NCI-H774 (cell line): ENCODE measurements at places on chromosomes 1 and 21.

DNA sequence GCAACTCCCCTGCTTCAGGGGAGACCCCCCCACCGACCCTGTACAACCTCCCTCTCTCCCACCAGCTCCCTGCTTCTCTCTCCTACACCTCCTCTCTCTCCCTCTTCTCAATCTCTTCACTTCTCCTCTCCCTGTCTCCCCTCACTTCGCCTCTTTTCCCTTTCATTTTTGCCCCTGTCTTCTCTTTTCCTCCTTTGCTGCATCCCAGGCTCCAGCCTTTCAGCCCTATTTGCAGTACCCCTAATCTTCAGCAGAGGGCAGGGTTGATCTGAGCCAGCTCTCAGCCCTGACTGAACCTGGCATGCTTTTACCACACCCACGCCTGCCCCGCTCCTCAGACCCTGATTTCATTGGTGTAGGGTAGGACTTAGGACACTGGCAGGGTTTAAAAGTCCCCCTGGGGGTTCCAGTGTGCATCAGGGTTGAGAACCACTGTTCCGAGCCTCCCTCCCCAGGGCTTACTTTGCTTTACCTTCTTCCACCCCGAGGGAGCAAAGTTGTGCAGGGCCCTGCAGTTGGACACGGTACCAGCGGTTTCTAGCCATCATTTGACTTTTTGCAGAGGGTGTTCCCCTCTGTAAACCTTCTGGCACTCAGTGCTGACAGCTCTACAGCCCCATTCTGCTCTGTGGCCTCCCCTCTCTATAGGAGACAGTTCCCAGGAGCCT, 67.3 kb upstream of the CNTN2 start:
- no peak for DNase-seq

DNA sequence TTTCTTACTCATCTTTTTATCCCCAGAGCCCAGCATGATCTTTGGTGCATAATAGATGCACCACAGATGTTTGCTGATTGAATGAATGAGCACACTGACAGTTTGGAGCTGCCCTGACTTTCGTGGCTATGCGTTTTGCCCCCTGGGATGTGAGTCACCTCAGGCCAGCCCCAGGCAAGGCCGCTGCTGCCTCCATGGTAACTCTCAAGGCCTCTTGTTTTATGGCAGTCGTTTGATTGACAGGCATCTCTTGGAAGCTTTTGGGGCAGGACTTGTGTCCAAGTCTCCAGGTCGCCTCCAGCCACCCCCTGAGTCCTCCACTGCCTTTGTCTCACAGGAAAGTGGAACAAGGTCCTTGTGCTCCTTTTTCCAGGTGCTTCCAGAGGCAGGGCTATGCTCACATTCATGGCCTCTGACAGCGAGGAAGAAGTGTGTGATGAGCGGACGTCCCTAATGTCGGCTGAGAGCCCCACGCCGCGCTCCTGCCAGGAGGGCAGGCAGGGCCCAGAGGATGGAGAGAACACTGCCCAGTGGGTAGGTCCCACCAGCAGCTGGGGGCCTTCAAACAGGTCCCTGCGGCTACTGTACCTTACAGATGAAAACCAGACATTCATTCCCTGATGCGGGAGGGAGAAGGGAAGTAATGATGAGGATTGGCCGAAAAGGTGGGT, 11.2 kb downstream of the PSEN2 start:
- no peak for DNase-seq

DNA sequence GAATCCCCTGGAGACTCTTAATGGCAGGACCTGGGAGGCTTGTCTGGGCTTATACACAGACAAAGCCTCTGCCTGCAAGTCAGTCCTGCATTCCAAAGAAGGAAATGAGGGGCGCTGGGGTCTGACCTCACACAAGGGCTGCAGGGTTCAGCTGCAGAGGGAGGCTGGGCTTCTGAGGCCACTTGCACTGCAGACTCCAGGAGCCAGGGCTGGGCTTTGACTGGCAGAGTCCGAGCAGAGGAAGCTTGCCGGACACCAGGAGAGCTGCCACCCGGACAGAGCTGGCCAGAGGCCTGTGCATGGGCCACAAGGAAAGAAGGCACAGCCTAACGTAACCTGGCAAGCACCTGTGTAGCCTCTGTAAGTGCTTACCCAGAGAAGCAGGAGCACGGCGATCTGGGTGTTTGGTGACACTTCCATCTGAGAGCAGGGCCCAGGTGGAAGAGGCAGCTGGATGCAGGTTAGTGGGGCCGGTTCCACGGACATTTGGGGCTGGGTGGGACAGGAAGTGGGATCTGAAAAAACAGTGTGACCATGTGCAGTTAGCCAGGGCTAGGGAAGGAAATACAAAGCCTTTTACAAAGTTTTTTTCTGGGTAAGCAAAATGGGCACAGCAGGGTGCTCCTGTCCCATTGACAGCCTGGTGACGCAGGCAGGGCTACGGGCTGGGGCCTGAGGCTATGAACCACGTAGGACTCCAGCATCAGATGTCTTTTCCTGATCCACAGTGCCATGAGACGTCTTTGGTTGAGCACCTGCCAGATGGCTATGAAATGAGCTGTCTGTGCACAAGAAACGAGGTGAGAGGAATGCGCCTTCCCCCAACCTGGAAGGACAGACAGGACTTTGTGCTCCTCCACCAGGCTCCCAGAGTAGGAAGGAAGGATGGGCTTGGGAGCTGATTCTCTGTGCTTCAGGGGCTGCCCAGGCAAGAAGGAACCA, 37.3 kb upstream of the LBR start:
- no peak for DNase-seq

DNA sequence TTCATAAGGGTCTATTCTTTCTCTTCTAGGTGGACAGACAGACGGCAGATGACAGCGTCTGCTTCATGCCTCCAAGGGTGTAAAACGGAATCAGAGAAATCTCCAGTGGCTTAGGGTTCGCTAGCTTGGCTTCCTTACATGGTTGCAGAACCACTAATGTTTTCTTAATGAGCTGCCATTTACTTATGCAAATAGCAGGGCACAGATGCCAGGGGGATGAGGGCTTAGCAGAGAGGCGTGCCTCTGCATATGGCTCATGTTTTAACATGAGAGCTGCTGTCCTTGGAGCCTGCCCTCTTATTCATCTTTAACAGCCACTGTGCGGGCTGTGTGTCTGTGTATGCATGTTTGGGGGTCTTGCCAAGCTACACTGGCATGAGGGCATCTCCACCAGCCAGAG, 119.6 kb downstream of the IER5 start:
- no peak for DNase-seq

DNA sequence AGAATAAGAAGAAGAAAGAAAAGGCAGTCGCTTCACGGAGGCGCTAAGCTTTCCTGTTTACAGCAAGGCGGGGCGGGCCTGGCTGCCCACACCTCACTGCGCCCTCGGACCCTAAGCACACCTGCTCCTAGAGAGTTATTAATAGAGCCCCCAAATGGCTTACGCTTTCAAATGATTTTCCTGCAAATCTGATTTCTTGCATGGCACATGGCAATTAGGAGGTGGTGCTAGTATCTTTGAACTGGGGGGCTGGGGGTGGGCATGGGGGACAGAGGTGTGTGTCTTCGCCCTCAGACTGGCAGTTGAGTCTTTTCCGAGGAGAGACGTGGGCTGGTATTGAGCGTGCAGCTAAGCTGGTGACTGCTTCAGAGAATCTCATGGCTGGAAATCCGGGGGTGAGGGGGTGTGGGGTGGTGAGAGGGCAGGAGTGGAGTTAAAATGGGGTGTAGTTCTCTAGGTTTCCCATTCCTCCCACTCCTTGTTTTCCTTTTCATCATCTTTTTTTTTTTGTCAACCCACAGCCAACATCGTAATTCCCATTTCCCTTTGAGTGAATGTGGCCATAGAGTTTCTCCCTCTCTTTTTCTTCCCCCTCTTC, 1.3 kb downstream of the S1PR1 start:
- no peak for DNase-seq

- DNase-seq: no peak
These were observed 193.8 kb downstream of the HS2ST1 start for GRCh38 chr1:87108228-87108627.

- no peak for DNase-seq
These were observed 142.5 kb upstream of the FGGY start for GRCh38 chr1:59154401-59154800.

- no peak for DNase-seq
These were observed 82.0 kb downstream of the DISP1 start for GRCh38 chr1:222896630-222897526.

DNA sequence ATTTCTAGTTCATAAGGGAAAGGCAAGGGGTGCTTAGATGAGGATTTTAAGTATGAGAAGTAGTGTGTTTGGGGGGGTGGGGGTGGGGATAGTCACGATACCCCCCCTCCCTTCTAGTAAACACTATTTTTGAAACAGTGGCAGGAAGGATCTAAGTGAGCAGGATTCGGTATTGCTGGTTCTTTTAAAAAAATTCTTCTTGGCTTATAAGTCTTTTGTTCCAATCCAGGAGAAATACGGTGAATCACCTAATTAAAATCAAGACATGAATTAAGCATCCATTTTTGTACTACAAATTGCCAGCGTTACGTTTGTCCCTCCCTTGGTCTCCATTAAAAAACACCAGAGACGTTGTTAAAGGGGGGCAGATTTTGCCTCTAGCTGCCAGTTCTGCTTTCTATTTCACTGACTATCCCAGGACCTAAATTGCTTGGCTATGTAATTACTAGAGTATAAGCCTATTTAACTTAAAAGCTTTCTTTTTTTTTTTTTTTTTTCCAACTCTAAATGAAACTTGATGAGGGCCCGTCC, 911 bp downstream of the LMO4 start:
- no peak for DNase-seq

DNA sequence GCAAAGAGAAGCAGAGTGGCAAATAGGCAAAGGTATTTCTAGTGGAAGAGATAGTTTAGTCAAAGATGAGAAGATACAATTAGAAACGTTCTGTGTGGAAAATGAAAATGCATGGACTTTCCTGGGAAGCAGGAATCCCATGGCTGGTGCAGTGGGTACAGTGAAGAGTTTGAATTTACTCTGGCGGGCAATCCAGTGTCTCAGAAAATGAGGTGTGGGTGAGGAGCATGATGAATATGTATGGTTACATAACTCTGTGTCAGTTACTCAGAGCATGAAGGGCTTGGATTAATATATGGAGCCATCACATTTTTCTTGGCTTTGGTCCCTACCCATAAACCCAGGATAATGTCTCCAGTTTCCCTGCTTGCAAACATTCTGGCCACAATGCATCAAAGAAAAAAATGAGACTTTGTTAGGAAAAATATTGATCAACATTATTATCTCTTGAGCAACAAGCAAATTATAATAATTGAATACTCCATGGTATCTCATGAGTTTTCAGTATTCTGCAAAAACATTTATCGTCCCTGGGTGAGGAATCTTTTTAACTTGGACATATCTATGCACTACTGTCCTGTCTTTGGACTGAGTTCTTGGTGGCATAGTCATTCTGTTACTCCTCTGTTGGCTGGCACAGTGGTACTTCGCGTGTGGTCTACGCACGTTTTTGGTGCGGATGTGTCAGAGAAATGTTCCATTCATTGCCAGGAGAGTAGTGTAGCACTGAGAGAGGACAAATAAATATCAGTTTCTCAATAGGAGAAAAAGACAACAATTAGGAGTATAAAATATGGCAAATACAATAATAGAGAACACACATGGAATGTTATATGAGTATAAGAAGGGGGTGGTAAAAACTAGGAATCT, 173.7 kb upstream of the C1orf105 start:
- DNase-seq: no peak

- DNase-seq: no peak
These were observed 55.1 kb downstream of the PLPP3 start for GRCh38 chr1:56524263-56524662.

DNA sequence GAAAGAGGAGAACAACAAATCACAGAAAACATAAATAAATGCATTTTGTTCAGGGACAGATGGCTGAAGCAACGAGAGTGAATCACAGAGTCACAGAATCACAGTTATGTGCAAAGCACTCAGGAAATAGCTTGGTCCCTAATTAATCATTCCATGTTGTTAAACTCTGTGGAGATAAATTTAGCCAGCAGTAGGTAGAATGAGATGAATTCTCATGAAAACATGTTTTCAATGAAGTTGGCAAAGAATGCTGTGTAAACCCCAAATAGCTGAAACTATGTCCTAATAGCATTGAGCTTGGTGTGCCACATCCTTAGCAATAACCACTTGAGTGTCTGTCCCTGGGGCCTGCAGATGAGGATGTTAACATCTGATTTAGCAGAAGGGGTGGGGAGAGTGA, 20.4 kb downstream of the LEPR start:
- no peak for DNase-seq

DNA sequence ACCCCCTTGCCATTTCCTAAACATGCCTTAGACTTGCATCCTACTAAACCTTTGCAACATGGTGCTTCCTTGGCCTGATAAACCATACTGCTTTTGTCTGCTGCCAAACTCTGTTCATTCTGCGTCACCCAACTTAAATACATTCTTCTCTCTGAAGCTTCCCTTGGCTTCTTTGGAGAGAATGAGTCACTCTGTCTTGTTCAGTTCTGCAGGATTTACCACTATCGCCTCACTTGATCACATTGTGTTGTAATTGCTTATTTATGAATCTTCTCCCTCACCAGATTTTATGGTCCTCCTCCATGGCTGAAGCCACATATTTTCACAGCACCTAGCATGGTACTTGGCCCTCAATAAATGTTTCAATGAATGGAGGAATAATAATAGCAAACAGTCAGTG, 21.7 kb upstream of the TUT4 start:
- DNase-seq: no peak

DNA sequence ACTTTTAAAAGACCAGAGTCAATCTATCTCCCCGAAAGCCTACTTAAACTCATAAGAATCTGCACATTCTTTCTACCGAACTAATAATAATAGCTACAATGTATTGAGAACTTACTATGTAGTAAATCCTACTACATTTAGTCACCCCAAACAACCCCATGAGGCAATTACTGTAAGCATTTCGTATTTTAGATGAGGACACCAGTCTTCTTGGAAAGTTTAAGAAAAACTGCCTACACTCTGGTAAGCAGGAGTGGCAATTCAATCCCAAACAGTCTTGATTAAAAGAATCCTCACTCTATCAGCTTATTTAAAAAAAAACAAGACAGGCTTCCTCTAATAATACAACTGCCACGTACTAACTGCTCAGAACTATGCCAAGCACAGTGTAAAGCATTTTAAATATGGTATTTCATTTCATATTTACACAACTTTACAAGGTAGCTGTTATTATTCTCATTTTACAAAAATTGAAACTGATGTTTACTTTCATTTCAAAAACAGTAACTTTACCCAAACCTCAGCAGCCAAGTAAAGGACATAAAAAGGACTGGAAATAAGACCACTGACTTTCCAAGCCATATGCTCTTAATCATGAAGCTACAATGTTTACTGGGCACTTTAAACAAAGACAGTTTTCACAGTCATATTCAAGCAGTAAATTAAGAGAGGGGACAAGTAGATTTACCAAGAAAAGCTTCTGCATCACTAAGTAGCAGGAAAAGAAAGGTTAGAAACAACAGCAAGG, 13.9 kb downstream of the ARID4B start:
- DNase-seq: no peak
